H9 (cell line): ENCODE measurements at places on chromosomes 13 and 19. TPM values are rescaled to one million over a fixed set of nuclear protein-coding genes. Genes with fewer than 3 reads are reported as not detected.

FFAR3 gene
- total RNA-seq: not detected in 2 replicates

FREM2 gene
- total RNA-seq: 15.4 and 16.0 TPM in 2 replicates

PGLYRP2 gene
- total RNA-seq: not detected in 2 replicates

GNG8 gene
- total RNA-seq: not detected in 2 replicates

PRRG2 gene
- total RNA-seq: 3.3 and 3.5 TPM in 2 replicates

PDX1 gene
- not detected in 2 replicates for total RNA-seq

WTIP gene
- total RNA-seq: 32.5 and 35.1 TPM in 2 replicates

ZNF728 gene
- total RNA-seq: not detected in 2 replicates

MAG gene
- total RNA-seq: 0.13 TPM in 1 of 2 replicates, not detected in the other

PTGER1 gene
- 0.63 and 0.66 TPM in 2 replicates for total RNA-seq

C2CD4C gene
- 14.6 and 15.4 TPM in 2 replicates for total RNA-seq

SAE1 gene
- 232 and 234 TPM in 2 replicates for total RNA-seq

EEF1AKMT1 gene
- 5.1 and 6.1 TPM in 2 replicates for total RNA-seq

FAM83E gene
- total RNA-seq: 9.2 and 9.5 TPM in 2 replicates

MIA gene
- not detected in 2 replicates for total RNA-seq

DCT gene
- total RNA-seq: not detected in 2 replicates

ICAM5 gene
- 1.4 and 1.6 TPM in 2 replicates for total RNA-seq

MISP3 gene
- 0.26 and 0.72 TPM in 2 replicates for total RNA-seq

C19orf73 gene
- 0.72 and 1.1 TPM in 2 replicates for total RNA-seq
